ENCODE measurements at places on chromosomes 6 and 20.

- peak; percentile 61 for DNase-seq
Measured at GRCh38 chr20:20463933-20464374, 96.0 kb downstream of the INSM1 start.

DNA sequence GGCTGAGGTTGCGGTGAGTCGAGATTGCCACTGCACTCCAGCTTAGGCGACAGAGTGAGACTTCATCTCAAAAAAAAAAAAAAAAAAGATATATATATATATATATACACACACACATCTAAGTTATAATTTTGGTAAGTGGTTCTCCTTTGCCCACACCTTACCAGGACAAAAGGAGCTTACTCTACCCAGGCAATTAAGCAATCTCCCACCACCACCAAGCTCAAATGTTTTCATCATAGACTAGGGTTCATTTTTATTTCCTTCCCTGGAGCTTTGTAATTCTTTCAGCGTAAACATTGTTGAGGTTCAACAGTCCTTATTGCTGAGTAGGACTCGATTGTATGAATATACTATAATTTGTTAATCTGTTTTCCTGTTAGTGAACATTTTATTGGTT, 23.5 kb downstream of the AMD1 start:
- DNase-seq: no peak

DNA sequence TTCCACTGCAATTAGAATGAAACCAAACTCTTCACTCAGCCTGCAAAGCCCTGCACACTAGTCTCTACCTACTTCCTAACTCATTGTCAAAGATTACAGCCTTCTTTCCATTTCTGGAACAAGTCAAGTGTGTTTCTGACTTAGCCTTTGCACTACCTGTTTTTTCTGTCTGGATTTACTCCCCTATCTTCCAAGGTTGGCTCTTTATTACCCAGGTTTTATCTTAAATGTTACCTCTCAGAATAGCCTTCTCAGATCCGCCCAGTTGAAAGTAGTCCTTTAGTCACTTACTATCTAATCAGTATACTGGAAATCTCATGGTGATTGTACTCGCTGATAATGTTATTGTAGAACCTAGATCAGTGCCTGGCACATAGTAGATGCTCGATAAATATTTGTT, 42.7 kb downstream of the TBPL1 start:
- no peak for DNase-seq

DNA sequence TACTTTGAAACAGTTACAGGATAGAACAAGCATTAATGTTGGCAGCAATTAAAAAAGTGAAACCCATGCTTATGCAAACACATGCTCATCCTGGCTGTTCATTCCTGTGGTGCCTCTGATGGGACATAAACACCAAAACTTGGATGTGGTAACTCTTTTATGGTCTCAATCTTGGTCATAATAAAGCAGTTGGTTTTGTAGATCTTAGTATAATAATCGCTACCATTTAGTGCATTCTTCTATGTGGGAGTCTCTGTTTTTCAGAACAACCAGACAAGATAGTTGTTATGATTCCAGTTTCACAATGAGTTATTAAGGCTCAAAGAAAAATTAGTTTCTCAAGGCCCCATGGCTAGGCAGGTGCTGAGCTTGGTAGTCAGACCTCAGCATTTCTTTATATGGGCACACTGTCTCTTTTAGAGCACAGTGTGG, 184.0 kb downstream of the UTRN start:
- no peak for DNase-seq

- DNase-seq: no peak
Measured at GRCh38 chr6:119243037-119243436, 106.5 kb downstream of the MAN1A1 start.

GRCh38 chr6:21873562-21873961, 280.0 kb downstream of the SOX4 start:
- DNase-seq: no peak

DNA sequence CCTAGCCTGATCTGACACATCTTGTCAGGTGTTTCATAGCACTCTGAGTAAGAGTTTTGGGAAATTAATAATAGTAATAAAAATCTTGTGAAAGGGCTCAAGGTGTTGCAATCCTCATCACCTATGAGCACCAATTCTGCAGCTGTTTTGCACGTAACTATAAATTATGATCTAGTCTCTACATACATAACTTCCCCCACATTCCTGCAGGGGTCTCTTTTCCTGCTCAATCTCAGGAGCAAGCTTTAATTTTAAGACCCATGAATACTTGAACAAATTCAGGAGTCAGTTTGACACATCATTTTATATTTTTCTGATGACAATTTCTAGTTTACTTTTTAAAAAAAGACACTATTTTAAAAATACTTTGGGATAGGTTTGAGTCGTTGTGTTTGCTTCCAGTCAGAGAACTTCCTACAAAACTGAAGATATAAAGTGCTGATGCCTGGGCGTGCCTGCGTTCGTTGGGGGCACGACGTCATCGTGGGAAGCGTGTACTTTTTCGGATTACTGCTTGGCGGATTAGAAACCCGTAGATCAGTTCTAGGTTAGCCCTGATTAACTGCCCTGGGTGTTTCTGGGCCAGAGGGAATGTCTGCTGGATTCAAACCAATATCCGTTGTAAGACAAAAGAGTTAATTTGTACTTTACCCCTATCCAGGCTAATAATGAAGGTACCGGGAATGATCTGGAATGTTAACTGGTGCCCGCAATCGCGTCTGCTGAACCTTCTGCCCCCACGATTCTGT, 1.0 kb upstream of the E2F3 start:
- DNase-seq: no peak

GRCh38 chr6:151448623-151449022, 3.3 kb downstream of the RMND1 start:
- no peak for DNase-seq

DNA sequence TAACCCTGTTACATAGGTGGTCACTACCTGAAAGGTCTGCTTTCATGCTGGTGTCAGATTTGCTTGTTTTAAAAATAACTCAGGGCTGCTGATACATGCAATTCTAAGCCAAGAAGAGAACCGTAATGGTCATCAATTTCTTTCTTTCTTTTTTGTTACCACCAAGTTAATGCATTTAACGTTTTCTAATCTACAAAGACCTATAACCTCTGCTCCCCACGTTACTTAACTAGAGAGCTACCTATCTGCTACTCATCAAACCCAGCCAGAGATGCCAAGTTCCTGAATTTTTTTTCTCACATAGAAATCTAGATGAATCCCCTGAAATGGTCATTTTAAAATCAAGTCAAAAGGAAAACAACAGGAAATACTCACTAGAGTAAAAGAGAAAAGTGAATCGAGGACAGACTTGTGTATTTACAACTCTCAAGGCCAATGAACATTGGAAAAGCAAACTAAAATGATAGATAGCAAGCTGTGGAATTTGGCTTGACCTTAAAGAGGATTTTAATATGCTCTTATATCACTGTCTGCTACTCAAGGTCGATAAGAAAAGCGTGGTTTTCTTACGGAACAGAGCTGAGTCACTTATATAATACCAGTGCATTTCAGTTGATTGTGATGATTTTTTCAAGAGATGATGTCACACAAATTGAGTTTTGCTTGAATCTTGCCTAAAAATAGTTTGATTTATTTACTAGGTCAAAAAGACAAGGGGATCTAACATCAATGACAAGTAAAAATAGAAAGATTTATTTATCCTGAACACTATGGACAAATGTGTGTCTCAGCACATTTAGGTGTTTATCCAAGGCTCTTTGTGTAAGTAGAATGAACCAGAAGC, 67.9 kb downstream of the SGK1 start:
- no peak for DNase-seq

DNA sequence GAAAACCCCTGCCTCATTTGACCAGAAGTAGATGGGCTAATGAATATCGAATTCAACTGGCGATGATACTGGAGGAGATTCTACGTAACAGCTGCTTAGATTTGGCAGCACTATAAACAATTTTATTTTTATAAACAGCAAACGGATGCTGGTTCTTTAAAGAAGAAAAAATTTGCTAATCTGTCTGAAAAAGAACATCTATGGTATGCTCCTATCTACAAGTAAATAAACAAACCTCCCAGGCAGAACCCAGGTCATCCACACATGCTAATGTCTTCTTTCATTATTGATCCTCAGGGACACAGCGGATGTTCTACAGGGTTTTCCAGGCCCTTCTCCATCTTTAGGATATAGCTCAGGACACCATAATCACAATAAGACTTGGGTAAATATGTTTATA, 291.3 kb downstream of the ALDH8A1 start:
- DNase-seq: no peak

DNA sequence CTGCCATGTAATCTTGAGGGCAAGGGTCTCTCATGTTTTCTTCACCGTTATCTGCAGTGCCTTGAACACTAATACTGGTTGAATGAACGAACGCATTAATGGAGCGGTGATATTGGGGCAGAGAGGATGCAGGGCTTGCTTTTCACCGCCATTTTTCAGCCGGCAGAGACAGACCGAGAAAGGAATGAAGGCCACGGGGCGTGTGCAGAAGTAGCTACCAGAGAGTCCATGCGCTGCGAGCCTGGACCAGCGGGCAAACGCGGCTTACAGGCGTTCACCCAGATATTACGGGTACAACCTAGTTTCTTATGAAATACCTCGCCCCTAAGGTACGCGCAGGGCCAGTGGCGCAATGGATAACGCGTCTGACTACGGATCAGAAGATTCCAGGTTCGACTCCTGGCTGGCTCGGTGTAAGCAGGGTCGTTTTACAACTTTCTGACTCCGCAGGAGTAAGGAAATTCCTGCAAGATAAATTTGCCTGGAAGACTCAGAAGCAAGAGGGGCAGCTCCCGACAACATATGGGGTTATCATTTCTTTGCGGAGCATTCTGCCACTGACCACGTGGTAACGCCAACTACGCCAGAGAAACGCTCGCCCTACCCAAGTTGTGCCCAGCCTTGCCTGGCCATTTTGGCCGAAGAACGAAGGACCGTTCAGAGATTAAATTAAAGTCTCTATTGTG, 863 bp upstream of the HMGN4 start:
- DNase-seq: peak; percentile 92

- DNase-seq: no peak
Measured at GRCh38 chr20:1154691-1155090, 30.1 kb downstream of the TMEM74B start.

GRCh38 chr6:62614442-62614841, 328.4 kb upstream of the KHDRBS2 start:
- DNase-seq: no peak

- DNase-seq: no peak
Measured at GRCh38 chr6:56690519-56691285, 48.0 kb upstream of the DST start.

DNA sequence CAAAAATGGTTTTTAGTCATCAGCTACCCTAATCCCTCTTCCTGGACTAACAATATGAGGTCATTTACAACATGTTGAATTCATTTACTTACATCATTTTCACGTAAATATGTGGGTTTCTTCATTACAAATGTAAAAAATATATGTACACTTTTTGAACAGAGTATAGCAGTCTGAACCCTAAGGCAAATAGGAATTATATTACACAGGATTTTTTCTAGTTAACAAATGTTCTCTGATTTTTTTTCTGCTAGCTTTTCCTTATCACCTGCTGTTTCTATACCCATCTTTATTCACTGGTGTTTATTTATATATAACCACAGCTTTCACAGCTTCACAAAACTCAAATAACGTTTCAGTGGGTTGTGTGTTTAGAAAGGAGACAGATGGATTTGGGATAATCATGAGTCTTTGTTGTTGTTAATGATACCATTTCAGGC, 21.0 kb upstream of the CD2AP start:
- DNase-seq: no peak

DNA sequence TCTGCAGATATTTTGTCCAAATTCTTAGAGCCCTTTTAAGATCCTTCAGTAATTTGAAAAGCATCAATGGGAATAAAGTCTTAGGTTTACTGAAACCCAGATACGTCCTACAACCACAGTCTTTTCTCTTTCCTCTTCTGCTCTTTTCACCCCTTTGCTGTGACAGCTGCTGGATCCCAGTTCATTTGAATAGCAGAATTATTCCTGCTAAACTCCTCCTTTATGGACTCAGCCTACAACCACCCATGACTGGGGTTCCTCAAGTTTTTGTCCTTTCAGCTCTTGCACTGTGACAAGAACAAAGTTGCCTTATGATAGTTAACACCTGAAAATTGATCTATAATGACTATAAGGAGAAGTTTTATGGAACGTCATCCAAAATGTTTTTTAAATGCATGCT, 237.5 kb downstream of the EYA4 start:
- no peak for DNase-seq

- DNase-seq: no peak
Measured at GRCh38 chr6:69005199-69005598, 370.1 kb downstream of the ADGRB3 start.

- DNase-seq: no peak
Measured at GRCh38 chr6:73515204-73515655, 5.6 kb downstream of the EEF1A1 start.

DNA sequence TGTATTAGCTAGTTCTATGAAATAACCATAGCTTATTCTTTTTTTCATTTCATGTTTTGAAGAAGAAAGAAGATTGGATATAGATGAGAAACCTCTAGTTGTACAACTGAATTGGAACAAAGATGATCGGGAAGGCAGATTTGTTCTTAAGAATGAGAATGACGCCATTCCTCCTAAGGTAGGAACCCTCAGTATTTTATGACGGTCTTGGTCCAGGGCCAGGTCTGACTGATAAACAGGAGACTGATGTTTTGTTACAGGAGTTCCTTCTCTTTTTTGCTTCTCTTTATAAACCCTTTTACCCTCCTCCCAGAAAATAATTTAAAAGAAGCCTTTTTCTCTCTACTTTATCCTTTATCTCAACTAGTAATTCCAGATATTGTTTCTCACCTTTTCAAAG, 43.6 kb downstream of the AFDN start:
- no peak for DNase-seq

DNA sequence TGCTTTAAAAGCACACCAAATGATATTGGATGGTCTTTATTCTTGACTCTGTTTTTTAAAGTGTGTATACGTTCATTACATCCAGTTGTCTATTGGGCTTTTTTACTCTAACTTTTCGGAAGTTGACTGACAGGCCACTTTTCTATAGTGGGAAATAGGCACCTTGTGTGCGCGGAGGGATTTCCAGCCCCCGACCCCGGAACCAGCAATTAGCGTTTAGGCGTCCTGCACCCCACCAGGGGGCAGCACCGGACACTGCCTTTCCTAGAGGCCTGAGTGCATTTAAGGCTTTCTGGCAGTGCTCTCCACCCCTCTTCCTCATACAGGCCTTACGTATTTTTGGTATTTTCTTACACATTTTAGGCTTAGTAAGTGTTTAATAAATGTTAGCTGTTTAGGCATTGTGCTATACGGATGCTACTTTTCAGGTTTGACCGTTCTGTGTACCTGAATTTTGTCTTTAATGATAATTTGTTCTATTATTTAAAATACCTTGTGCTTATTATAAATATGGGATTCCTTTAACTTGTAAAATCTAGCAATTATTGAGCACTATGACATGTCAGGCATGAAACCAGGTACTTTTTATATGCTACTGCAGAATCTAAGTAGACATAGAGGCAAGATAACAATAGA, 231.8 kb downstream of the BCKDHB start:
- DNase-seq: peak; percentile 86
